ENCODE measurements at places on chromosomes 2 and 18. TPM values are rescaled to one million over a fixed set of nuclear protein-coding genes. Genes with fewer than 3 reads are reported as not detected.

BBS5 gene
- 4.2 TPM for total RNA-seq

RFTN2 gene
- 8.7 TPM for total RNA-seq

CD8A gene
- total RNA-seq: not detected

SERPINB4 gene
- total RNA-seq: not detected

All from hepatocyte (in vitro differentiated cells).